ENCODE measurements at places on chromosomes 16 and 17. TPM values are rescaled to one million over a fixed set of nuclear protein-coding genes. Genes with fewer than 3 reads are reported as not detected.
A peak's percentile ranks its signal among the peaks of the same experiment; 100 is the strongest.

- no peak for DNase-seq
These were observed 27.6 kb downstream of the ANKRD40 start for GRCh38 chr17:50680126-50680525.

- DNase-seq, result no peak
These were observed 156.4 kb downstream of the CMIP start for GRCh38 chr16:81601008-81601428.

The CXCL16 gene
- total RNA-seq, result 92.6 TPM

DNA sequence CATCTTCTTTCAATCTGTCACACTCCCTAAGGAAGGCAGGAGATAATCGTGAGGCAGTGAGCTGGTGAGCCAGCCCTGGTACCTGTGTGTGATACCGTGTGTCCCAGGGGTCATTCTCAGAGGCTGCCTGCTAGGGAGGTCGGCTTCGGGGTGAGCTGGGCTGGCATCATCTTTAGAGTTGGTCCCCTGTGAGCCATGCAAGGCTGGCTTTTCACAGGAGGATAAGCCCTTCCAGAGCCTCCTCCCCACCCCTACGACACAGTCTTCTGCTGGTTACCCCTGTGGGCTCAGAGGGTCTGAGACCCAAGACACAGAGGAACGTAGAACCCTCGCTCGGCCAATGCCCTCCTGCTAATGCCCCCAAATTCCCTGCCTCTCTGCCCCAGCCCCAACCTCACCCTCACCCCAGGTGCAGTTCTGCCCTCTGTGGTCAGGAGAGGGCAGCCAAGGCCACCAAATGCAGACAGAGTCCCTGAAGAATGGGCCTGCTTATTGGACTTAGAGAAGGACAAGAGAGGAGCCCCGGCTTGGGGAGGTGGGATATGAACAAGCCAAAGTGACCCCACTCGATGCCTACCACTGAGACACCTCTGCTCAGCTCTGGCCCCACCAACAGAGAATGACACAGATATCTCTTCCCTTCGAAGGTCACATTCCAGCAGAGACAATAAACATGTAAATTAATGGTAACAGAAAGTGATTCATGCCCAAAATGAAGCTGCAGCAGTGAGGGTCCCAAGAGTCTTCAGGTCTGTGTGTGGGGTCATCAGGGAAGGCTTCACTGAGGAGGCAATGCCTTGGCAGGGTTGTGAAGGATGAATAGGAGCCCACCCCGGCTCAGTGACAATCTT, 80.8 kb upstream of the CCL1 start:
- no peak for DNase-seq

GRCh38 chr17:4800462-4801196, 1.5 kb downstream of the C17orf114 start:
- no peak for DNase-seq

GRCh38 chr17:63116228-63116627, 150.2 kb downstream of the TANC2 start:
- DNase-seq, result no peak

DNA sequence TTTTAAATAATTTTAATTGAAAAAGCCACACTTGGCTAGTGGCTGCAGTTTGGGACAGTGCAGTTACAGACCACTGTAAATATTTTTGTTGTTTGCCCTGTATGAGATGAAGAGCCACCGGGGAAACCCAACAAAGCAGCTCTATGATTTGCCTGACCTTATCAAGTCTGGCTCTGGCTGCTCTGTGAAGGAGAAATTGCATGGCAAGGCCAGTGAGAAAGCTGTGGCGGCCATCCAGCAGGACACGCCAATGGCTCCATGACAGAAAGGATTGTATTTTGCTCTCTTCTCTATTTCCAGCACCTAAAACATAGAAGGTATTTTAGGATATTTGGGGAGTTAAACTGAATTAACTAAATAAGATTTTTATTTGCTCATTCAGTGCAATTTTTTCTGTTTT, 330.0 kb upstream of the DYNLRB2 start:
- DNase-seq, result no peak

The LCMT1 gene
- 31.0 TPM for total RNA-seq

GRCh38 chr17:48520631-48521079, 10.2 kb downstream of the HOXB1 start:
- DNase-seq, result no peak

- no peak for DNase-seq
These were observed 14.4 kb downstream of the METTL9 start for GRCh38 chr16:21613781-21614180.

The KRT20 gene
- total RNA-seq, result 0.32 TPM

GRCh38 chr17:56681561-56682266, 88.2 kb downstream of the NOG start:
- DNase-seq, result no peak

DNA sequence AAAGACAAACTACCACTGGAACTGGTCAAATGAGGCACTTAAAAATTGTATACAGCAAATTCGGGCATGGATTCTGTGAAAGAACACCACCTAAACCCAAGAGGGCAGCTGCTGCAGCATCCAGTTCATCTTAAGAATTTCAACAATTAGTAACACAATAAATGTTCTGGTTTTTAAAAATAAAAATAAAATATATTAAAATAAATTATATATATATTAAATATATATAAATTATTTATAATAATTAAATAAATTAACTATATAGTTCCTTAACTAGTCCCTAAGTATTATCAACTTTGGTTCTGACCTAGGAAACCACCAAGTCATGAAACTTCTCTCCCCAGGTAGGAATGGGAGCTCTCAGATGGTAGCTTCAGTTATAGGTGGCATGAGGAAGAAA, 13.4 kb upstream of the RFFL start:
- no peak for DNase-seq

The SBK1 gene
- 0.89 TPM for total RNA-seq

DNA sequence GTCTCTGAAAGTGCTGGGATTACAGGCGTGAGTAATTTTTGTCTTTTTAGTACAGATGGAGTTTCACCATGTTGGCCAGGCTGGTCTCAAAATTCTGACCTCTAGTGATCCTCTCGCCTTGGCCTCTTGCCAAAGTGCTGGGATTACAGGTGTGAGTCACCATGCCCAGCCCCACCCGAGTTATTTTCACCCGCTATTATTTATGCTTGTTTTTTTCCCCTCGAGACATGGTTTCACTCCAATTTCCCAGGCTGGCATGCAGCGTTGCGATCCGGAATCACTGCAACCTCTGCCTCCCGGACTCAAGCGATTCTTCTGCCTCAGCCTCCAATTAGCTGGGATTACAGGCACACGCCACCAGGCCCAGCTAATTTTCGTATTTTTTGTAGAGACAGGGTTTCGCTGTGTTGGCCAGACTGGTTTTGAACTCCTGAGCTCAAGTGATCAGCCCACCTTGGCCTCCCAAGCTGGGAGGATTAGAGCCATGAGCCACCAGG, 9.2 kb downstream of the RPL23 start:
- no peak for DNase-seq

DNA sequence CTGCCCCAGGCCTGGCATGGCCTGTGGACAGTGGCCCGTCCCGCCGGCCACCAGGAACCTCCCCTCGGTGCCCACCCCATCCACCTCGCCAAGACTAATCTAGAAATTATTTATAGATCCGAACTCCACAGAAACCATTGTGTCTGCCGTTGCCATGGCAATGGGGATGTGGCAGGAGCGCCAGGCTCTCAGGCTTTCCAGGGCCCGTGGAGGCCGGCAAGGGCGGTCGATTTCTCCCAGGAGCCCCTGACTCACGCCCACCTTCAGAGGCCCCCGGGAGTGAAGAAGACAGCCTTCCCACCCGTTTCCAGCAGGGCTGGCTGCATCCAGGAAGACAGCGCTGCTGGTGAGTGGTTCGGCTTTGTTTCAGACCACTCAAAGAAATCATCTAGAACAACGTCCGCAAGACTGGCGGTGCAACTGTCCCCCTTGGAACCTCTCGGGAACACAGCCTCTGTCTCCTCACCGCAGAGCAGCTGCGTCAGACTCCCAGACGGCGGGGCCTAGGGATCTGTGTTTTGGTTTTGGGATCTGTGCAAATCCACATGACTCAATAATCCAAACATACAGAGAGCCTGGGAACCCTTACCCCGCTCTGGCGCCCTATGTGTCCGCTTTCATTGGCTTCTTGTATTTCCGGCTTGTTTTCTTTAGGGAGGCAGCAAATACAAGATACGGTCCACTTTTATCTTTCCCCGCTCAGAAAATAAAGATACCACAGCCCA, 48.5 kb upstream of the ZCCHC14 start:
- peak; percentile 50 for DNase-seq

DNA sequence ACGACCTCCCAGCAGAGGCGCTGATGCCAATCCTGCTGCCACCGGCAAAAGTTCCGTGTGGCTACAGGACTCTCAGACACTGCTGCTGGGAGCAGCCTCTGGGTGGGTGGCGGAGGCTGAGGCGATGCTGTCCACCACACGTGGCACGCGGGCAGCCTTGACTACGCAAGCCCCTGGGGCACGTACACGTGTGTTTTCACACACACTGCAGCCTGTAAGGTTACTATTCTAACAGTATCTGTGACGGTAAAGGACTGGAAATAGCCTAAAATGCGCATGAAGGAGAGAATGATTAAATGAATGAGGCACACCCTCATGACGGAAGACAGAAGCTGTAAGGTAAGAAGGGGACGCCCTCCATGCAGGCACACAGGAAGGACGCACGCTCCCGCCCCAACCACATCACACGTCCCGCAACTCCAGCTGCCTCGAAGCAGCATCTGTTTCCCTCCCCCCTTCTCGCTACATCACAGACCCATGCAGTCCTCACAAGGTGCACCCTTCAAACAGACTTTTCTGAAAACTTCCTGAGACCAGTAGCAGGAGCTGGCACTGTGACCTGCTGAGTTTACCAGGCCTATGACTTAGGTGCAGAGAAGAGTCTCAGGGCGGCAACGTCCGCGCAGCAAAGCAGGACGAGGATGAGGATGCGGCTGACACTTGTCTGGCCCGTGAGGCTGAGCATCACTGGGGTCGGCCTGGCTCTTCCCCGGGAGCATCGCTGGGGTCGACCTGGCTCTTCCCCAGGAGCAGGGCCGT, 28.7 kb upstream of the FASN start:
- DNase-seq, result no peak

DNA sequence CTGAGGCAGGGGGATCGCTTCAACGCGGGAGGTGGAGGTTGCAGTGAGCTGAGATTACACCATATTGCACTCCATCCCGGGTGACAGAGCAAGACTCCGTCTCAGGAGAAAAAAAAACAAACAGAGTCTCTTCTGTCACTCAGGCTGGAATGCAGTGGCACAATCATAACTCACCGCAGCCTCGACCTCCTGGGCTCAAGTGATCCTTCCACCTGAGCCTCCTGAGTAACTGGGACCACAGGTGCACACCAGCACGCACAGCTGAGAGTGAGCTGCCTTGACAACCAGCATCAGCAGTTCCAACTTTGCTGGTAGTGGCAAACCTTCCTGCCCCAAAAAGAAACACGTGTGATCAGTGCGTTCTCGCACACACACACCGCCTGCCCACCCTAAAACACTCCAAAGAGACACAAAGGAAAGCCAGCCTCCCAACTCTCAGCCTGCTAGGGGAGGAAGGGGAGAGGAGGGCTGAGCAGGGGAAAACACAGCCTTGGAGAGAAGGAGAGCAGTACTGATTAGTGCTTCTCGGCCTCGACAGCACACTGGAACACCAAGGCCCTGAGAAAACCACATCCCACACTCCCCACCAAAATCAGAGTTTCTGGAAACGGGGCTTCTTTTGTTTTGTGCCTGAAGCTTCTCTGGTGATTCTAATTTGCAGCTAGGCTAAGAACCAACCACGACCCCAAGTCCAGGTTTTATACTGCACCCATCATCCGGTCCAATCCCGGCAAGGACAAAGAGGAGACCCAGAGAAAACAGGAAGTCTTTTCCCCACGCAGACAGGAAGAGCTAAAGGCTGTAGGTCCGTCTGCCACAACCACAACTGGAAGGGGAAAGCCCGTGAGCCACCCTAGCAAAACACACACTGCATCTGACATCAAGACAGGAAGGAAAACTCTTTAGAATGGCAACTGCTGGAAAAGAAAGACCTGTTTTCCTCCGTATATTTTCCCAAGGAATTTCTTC, 28.8 kb downstream of the ZCCHC14 start:
- DNase-seq, result peak; percentile 31

The PSMC3IP gene
- 5.1 TPM for total RNA-seq

DNA sequence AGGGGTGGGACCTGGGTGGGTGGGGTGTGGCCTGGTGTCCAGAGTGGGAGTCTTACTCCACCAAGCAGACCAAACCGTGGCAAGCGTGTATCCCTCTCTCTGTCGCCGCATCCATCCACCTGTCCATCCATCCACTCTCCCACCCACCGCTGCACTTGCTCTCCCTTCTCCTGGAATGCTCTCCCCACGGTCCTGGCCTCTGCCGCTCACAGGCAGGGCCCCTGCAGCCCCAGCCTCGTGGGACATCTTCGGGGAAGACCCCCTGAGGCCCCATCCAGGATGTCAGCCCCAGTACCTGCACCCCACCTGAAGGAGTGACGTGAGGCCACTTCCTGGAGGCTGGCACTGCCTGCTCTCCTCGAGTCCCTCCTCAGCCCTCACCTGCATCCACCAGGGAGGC, 189.5 kb upstream of the GSE1 start:
- DNase-seq, result no peak

The GPR139 gene
- total RNA-seq, result not detected

GRCh38 chr17:67353929-67354574, 12.3 kb downstream of the PSMD12 start:
- DNase-seq, result no peak

DNA sequence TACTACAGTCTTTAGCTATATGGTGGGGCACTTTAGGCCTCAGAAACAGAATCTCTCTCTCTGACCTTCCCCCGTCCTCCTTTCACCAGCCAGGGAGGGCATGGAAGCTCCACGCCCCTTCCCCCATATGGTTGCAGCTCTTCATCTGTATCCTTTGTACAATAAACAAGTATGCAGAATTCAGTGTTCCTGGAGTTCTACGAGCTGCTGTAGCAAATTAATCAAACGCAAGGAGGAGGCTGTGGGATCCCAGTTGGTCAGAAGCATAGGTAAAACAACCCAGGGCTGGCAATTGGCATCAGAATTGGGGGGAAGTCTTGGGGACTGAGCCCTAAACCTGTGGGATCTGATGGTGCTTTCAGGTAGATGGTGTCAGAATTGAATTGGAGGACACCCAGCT, 163.7 kb upstream of the NLRP1 start:
- no peak for DNase-seq

The G6PC1 gene
- total RNA-seq, result 17.3 TPM

DNA sequence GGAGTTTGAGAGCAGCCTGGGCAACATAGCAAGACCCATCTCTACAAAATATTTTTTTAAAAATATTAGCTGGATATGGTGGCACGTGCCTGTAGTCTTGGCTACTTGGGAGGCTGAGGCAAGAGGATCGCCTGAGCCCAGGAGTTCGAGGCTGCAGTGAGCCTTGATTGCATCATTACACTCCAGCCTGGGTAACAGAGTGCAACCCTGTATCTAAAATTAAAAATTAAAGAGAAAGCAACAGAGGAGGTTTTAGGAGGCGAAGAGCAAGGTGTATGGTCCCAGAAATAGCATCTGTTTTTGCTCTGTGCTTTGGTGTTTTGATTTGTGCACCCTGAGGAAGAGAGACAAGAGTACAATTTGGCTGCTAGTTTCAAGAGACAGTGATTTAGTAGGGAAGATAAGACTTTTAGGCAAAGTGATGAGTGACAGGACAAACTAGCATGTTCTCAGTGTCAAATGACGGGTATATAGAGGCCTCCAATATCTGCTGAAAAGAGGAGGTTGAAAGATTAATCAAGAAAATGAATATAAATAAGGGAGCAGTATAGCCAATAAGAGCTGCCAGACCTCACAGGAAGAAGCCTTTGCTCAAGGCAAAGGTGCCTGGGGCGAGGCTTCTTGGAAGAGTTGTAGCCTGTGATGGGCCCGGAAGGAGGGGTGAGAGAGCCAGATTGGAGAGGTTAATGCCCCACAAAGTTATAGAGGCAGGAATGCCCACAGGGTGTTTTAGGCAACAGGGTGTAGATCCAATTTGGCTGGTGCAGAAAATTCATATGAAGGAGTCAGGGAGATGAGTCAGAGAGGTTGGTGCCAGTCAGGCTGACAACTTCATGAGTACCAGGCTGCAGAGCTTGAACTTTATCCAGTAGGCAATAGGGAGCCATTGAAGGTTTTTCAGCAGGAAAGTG, 11.4 kb downstream of the HLF start:
- DNase-seq, result no peak

Data from mucosa of gallbladder (tissue), 1 donor.